ENCODE measurements at places on chromosomes 16 and 17.

DNA sequence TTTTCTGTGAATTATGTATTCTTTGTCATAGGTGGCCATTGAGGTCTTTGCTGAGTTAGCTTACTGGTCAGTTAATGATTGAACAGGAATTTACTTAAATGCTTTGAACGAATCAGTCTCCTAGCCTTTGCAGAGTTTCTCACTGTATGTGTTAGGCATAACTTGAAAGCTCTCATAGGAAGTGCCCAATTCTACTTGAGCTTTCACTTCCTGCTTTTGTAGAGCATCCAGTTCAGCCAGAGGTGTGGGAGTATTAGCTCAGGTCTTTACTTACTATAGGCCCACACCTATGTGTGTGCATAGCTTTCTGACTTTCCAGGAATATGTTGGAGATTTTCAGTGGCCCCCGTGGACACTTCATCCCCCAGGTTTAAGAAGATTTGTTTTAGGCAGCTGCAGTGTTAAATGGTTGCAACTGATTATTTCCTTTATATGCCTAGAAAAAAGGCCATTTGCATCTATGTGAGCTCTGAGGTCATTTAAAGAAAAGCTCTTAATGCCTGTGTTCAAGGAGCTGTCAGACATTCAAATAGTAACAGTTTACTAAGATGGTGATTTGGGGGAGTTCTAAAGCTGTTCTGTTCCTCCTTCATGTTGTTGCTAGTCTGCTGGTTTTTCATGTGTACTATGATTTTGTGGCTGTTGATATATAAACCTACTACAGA, 62.3 kb downstream of the PHKB start:
- no peak for DNase-seq

GRCh38 chr16:15966836-15967546, 17.6 kb downstream of the ABCC1 start:
- peak; percentile 85 for DNase-seq

DNA sequence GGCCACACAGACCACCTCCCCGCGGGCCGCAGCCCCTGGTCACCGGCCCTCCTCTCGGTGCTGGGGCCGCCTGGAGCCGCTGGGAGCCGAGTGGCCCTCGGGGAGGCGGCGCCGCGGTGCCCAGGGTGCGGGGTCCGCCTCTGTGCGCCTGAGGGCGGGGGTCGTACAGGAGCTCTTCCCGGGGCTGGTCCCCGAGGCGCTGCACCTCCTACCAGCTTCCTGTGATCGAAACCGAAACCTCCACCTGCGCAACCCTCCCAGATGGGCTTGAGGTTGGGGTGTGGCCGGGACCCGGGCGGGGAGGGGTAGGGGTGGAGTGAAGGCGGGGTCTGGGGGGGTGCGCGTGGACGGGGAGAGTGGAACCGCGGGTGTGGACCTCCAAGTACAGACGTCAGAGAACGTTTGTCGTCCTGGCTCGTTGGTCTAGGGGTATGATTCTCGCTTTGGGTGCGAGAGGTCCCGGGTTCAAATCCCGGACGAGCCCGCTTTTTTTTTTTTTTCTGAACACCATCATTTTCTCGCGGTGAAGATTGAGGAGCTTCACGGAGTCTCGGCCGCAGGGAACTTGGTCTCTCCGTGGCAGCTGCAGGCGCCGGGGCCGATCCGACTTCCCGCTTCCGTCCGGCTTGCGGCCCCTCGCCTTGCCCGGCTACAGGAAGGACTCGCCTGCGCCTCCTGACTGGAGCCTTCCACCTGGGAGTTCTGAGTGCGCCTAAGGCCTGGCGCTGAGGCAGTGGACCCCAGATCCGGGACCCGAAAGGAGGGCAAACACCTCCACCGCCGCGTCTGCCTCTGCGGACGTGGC, 23.9 kb downstream of the ZNF213 start:
- peak; percentile 83 for DNase-seq

DNA sequence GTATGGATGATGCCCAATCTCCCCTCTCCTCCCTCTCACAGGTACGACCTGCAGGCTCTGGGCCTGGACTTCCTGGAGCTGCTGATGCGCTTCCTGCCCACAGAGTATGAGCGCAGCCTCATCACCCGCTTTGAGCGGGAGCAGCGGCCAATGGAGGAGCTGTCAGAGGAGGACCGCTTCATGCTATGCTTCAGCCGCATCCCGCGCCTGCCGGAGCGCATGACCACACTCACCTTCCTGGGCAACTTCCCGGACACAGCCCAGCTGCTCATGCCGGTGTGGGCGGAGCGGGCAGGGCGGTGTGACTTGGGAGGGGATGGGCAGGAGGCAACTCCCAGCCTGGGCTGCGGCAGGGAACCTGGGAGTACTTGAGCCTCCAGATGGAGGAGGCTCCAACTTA, 18.1 kb downstream of the SPATA32 start:
- DNase-seq, result no peak

DNA sequence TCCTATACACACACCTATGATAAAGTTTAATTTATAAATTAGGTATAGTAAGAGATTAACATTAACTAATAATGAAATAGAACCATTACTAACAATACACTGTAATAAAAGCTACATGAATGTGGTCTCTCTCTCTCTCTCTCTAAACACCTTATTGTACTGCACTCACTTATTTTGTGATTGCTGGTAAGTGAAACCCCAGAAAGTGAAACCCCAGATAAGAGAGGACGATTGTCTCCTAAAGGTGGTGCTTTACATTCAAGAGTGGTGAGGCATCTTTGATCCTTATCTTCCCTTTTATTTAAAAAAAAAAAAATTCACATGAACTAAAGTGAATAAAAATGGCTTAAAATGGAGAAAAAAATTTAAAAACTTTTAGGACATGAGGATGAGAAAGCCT, 80.1 kb upstream of the TRAP1 start:
- DNase-seq, result no peak
